ENCODE measurements at places on chromosomes 2 and 18.

- DNase-seq = peak; percentile 49
Measured at GRCh38 chr2:86035883-86036668, 69.6 kb downstream of the POLR1A start.

DNA sequence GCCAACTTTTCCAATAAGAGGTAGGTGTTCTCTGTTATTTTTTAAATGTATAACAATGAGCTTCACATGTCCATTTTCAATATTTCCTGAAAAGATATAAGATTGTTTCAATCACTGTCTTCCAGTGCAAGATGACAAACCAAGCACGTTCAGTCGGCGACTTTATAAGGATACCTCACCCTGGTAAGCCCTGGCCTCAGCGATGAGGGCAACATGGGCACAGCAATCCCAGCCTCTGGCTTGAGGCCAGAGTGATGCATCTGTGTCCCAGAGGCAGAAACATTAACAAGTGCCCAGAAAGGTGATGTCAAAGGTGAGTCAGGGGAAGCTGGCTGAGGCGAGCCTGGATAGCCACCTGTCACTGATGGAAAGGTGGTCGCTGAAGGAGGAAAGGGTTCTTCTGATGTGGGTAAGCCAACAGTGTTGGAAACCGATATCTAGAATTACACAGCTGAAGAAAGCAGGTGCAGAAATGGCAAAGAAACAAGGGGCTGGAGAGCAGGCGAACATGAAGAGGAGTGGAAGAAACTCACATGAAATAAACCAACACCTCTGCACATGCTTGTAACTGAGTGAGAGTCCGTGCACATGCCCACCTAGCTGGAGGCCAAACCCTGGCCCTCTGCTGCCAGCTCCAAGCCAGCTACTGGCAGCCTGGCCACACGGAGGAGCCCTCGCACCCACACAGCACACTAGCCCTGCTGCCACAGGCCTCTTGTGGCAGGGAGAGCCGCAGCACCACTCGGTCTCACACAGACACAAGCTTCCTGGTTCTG lies 65.5 kb downstream of the FBXO15 start:
- DNase-seq = peak; percentile 20

DNA sequence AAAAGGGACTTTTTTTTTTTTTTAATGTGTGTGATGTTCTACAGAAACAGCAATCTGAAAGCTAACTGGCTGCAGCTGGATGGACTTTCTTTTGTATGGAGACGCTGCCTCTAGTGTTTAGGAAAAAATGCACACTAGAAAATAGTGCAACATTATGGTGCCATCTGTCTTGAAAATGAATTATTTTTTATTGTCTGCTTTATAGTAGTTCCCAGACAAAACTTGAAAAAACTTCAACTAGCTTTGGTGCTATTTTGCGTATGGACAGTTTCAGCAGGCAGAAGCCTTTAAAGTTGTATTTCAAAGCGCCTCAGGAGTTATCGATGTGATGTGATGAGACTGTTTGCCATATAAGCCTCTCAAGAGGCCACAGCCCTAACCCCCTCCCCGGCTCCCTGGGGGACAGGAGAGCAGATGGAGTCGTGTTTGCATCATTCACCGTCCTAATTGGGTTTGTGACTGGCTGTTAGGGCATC lies 86.9 kb downstream of the LTBP1 start:
- no peak for DNase-seq

- DNase-seq = no peak
Measured at GRCh38 chr2:68122680-68122964, 35.1 kb upstream of the PNO1 start.

- no peak for DNase-seq
Measured at GRCh38 chr18:47585136-47585535, 333.7 kb upstream of the SKOR2 start.

DNA sequence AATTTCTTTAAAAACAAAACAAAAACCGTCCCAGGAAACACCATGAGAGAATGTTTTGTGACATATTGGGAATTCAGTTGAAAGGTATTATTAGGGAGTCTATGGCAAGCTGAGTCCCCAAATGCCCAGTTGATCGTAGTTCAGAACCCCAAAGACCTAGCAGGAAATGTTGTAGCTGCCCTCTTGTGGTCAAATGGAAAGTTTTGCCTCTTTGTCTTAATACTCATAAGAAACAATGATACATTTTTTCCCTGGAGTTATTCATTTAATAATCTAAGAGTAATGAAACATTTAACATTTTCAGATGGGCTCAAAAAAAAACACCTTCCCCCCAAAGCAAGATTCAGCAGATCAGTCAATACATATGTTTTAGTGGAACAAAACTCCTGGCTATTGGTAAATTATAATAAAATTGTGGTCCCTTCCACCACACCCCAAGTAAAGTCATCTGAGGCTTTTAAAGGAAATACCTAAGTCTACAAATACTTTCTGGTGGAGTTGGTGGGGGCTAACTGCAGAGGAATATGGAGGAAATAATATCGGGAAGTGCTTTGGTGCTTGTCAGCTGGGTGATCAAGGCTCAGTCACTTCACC lies 37.8 kb upstream of the EFEMP1 start:
- DNase-seq = no peak

DNA sequence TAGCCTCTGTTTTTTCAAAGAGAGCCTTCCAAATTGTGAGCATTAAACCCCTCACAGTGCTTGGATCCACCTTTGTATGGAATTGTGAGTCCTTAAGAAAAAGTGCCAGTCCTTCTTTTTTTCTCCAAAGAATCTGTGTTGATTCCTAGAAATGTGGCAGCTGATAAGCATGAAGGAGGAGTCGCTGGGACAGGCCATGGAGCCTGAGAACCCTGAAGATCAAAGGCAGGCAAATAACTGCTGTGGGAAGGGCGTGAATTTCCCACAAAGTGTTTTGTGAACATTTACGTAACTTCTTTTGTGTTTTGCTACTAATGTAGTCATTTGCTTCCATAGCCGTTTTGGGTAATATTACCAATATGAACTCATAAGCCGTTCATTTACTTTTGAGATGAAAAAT lies 27.7 kb upstream of the CHMP1B start:
- no peak for DNase-seq

- no peak for DNase-seq
Measured at GRCh38 chr2:57892920-57893319, 153.7 kb upstream of the VRK2 start.

GRCh38 chr2:167240671-167241070 lies 352.4 kb downstream of the XIRP2 start:
- DNase-seq = no peak

DNA sequence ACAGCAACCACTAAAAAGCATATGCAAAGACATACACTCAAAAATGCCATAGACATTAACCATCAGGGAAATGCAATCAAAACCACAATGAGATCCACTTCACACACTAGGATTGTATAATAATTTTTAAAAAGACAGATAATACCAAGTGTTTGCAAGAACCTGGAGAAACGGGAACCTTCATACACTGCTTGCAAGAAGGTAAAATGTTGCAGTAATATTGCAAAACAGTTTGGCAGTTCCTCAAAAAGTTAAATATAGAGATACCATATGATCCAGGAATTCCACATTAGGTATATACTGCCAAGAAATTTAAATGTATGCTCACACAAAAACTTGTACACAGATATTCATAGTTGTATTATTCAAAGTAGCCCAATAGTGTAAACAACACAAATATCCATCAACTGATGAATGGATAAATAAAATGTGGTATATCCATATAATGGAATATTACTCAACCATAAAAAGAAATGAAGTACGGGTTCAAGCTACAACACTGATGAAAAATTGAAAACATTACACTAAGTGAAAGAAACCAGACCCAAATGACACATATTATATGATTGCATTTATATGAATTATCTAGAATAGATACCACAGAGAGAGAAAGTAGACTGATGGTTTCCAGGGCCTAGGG lies 14.7 kb upstream of the CHMP3 start:
- no peak for DNase-seq

- no peak for DNase-seq
Measured at GRCh38 chr2:29743516-29743915, 177.9 kb downstream of the ALK start.

- DNase-seq = no peak
Measured at GRCh38 chr2:102317715-102318114, 6.4 kb downstream of the IL1RL1 start.

- DNase-seq = no peak
Measured at GRCh38 chr2:227127201-227127600, 36.8 kb downstream of the COL4A4 start.

DNA sequence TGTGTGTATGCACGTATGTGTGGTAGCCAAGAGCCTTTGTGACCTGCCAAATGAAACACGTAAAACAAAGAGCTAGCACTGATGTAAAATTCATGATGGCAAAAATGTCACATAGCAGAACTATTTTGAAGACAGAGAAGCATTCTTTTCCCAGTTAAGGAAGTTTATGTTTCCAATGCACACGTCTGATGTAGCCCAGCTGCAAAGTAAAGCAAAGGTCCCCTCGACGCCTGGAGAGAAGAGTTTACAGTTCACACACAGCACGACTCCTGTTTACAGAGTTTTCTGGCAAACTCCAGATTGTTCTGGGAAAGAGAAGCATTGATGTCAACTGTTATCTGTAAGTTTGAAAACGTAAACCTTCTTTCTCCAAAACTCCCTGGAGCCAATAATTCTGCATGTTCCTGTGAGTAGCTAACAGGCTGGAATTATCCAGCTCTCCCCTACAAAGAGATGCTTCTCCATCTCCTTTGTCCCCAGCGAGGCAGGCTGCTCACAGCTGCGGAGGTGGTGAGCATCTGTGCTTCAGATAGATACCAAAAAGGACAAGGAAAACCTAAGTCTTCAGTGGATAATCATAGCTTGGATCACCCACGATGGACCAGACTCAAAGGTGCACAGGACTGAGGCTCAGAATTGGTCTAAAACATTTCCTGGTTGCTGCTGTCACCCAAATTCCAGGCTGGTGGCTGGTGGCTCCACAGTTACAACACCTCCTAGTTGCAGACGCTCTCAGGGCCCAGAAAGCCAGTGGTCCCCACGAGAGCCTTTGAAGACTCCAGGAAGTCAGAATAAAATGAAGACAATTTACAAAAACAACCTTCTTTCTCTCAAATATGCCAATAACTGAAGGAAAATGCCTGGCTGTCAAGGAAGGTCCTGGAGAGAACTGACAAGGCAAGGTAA lies 87.4 kb downstream of the COL6A3 start:
- no peak for DNase-seq

- DNase-seq = no peak
Measured at GRCh38 chr18:80193701-80194100, 53.6 kb downstream of the PARD6G start.

DNA sequence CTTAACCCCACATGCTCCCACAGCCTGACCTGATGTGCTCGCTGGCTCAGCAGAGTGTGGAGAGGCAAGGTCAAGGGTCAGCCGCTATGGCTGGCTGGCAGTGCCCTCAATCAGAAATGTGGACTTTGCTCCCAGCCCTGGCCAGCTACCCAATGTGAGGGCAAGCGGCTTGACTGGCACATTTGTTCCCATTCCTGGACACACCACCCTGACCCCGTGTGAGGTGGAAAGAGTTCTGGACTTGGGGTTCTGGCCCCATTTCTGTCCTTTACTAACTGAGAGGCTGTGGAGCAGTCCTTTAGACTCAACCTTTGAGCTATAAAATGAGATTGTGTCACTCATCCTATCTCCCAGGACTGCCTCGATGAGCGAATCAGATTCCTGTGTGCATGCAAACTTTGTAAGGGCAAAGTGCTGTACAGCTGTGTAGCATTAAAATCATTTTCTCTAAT lies 9.1 kb downstream of the THNSL2 start:
- no peak for DNase-seq

- no peak for DNase-seq
Measured at GRCh38 chr18:32072321-32072720, 19.4 kb upstream of the RNF138 start.

DNA sequence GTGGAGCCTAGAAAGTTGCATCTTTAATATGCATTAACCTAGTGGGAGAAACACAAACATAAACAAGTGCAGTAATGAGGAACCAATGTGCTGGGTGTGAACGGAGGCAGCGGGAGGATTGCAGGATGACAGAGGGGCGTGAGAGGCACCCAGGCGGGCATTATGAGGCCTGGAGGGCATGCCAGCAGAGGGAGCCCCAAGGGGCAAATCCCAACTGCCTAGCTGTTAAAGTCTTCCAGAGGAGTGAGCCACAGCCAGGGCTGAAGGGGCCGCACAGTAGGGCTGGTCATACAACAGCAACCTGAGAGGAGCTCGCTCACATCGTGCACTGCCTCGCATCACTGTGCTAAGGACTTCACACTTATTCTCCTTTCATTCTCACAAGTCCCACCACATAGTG lies 13.3 kb upstream of the PRELID3A start:
- no peak for DNase-seq

- no peak for DNase-seq
Measured at GRCh38 chr2:81650048-81650971, 1345.8 kb upstream of the LRRTM1 start.

DNA sequence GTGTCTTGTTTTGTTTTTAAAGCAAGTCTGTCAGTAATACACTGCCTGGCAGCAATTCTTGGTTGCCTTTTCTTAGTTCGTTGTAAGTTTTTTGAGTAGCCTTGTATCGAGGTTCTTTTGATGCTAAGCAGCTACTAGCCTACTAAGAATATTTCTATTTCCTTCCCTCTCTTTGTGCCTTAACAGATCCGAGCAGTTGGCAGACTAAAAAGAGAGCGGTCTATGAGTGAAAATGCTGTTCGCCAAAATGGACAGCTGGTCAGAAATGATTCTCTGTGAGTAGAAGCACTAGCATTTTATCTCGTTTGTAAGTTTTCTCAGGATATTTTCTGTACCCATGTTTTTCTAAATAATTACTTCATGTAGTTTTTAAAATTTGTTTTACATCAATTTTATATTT lies 15.1 kb downstream of the MFF start:
- no peak for DNase-seq

DNA sequence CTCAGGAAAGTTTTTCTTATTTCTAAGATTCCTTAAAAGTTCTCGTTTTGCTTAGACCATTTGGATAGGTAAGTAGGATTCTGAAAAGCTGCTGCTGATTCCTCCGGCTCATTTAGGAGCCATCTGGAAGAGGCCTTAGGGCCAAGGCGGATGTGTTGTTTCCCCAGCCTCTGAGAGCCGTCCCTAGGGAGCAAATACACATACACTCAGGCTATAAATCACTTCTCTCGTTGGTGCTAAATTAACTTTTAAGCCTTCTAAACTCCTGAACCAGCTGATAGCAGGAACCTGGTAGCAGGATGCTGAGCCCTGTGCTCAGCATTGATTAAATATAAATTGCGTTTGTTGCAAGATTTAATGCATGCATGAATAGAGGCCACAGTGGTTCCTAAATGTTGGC lies 109.8 kb downstream of the ADCYAP1 start:
- DNase-seq = no peak

GRCh38 chr2:83051538-83052170 lies 1407.4 kb downstream of the SUCLG1 start:
- DNase-seq = no peak

DNA sequence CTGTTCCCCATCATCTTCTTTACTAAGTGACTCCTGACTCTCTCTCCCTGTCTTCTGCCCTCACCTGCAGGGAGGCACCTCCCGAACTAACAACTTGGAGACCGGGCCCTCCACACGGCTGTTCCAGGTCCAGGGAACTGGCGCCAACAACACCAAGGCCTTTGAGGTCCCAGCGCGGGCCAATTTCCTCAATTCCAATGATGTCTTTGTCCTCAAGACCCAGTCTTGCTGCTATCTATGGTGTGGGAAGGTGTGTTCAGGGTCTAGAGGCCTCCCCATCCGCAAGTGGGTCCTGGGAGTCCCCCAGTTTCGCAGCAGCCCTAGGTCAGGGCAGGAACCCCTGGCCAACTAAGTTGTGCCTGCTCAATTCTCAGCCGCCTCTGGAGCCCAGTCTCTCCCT lies 15.5 kb downstream of the VIL1 start:
- DNase-seq = no peak

GRCh38 chr18:33837191-33837590 lies 259.2 kb downstream of the ASXL3 start:
- no peak for DNase-seq
